ENCODE measurements at places on chromosomes 13 and 19.

- DNase-seq, result no peak
Observed at GRCh38 chr19:5988517-5989387, 10.8 kb upstream of the RANBP3 start.

DNA sequence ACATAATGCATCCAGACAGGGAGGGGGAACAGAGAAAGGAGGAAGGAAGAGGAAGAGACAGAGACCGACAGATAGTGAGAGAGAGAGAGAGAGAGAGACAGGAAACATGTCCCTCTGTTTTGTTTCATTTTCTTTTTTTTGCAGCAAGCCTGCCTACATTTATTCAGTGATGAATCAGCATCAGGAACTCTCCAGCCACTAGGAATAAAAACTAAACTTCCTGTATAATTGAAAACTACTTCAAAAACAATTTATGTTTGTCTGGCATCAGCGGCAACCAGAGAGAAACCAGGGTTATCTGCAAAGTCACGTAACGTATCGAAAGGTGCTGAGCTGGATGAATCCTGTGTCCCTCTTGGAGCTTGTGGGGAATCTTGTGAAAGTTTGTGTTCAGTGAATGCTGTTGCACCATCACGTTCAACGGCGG is 148.6 kb upstream of the SOX21 start:
- no peak for DNase-seq

GRCh38 chr19:55452749-55453346 is 8.6 kb downstream of the ISOC2 start:
- peak; percentile 96 for DNase-seq

GRCh38 chr19:48630296-48631063 is 6.7 kb downstream of the DBP start:
- peak; percentile 78 for DNase-seq

GRCh38 chr19:33442706-33443105 is 69.2 kb downstream of the CEBPG start:
- no peak for DNase-seq

GRCh38 chr13:103218253-103218652 is 152.0 kb upstream of the SLC10A2 start:
- no peak for DNase-seq

GRCh38 chr13:75263741-75264407 is 218.1 kb downstream of the TBC1D4 start:
- DNase-seq, result no peak

- no peak for DNase-seq
Observed at GRCh38 chr13:75612354-75612753, 23.8 kb upstream of the LMO7 start.

GRCh38 chr19:35143818-35144217 is 763 bp downstream of the FXYD7 start:
- no peak for DNase-seq

- no peak for DNase-seq
Observed at GRCh38 chr13:46598140-46598819, 45.3 kb downstream of the LRCH1 start.

DNA sequence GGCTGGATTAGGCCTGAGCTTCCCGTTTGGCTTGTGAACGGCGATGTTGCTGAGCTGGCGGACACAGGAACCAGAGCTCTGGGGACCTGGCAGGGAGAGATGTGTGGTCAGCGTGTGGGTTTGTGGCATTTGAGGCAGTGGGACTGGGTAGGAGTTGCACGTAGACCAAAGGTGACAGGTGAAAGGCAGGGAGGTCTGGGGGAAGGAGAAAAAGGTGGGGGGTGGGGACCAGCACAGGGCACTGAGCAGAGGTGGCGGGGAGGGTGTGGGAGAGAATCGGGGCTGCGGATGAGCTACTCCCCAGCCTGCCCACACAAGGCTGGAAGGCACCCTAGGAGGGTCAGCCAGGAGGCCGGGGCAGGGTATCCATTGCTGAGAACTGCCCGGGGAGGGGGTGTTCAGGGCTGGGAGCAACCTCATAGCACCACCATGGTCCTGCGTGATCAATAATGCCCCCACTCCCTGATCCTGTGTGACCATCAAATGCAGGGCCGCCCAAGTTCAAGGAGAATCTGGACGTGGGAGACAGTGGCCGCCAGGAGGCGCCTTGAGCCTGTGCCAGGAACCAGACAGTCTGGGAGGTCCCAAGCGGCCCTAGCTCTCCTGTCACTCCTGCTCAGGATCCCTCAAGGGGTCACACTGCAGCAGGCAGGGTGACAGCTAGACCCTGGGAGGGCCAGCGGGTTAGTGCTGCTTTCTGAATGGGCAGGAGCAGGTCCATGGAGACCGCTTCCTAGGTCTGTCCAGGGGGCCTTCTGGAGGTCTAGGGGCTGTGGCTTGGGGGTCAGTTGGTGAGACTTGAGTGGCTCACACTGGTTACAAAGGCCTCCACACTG is 12.8 kb upstream of the SELENOW start:
- DNase-seq, result peak; percentile 71

DNA sequence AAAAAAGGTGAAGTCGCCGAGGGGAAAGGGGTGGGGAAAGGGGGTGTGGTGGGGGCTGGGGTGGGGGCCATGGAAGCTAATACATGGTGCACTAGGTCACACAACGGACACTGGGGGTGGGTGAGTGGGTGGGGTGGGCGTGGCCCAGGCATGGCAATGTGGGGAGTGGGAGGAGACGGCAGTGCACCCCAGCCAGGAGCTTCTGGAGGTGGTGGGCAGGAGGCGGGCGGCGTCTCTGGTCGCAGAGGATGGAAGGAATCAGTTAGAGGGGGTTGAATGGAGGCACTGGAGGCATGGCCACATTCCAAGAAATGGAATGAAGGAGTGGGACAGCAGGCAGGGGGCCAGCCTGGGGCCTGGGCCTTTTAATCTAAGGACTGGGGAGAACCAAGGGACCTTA is 19.2 kb upstream of the NANOS2 start:
- DNase-seq, result no peak

- no peak for DNase-seq
Observed at GRCh38 chr19:10419200-10419645, 1.1 kb upstream of the PDE4A start.

All from right hindlimb (tissue), 1 donor.